Kidney epithelial cell (primary cell): ENCODE measurements at places on chromosomes 2 and 18.
A peak's percentile ranks its signal among the peaks of the same experiment; 100 is the strongest.

DNA sequence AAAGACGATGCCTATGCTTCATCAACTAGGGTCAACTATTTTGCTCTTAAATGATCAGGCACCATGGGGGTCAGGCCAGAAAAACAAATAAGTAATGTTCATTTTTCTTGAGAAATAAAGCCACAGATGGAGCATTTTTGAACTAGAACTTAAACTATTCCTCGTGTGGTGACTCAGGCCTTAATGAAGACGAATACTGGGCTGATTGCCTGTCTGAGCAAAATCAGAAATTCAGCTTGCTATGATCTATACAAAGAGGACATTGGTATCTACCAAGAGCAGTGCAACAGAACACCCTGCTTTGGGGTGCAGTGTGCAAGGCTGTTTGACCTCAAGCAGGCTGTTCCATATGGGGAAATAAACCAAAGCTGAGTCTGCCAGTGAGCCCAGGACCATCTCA lies 176.0 kb downstream of the NRP2 start:
- no peak for DNase-seq

- no peak for DNase-seq
Observed at GRCh38 chr18:49225160-49225559, 235.3 kb downstream of the DYM start.

- DNase-seq, result no peak
Observed at GRCh38 chr2:23661276-23662050, 265.5 kb downstream of the ATAD2B start.

DNA sequence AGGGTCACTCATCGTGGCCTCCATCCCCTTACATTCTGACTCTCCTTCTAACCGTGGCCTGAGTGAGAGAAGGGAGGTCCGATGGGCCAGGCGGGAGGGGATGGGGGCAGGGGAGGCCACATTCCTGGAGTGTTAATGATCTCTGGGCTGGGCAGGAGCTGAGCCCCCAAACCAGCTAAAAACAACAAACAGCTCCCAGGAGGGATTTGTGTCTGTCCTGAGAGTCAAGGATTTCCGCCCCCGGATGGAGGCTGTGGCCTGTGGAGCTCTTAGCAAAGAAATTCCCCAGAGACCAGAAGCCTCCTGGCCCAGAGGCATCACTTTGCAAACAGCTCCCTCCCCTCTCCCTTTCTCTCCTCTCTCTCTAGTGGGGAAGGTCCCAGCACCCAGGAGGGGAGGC lies 23.5 kb downstream of the EMX1 start:
- no peak for DNase-seq

DNA sequence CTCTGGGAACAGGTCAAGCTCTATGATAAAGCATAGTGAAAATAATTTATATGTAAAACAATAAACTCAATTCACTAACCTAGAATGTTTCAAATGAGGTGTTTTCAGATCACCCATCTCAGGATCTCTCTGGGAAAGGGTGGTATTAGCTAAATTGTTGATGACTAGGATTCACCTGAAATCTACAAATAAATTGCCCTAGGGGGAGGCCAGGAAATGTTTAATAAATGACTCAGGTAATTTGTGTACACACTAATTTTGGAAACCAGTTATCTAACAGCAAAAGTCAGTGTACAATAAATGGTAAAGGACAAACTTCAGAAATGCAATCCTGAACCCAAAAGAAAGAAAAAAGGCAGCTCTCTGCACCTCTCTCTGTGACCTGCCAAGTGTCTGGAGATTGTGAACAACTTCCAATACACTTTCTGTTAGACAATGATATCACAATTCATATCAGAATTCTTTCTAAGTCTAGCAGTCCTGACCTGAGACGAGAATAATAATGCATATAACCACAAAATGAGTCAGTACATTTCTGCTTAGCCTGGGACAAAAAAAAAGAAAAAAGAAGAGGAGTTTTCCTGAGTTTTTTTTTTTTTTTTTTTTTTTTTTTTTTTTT lies 760.0 kb downstream of the EPHA4 start:
- DNase-seq, result peak; percentile 32

- no peak for DNase-seq
Observed at GRCh38 chr2:55910077-55910476, 13.5 kb downstream of the EFEMP1 start.

DNA sequence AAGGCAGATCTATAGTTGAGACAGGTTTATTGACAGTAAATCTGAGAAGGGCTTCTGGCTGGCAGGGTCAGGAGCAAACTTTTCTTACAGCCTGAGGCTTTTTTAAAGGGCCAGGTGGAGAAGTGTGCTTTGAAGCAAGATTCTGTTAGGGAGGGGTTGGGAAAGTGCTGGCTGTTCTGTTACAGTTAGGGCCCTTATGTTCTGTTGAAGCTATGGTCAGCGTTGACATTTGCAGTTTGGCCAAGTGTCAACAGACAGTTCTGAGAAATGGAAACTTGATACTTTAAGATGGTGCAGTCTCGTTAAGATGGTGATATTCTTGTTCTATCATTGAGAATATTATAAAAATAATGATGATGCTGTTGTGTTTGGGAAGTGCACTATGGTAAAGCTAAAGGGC lies 154.2 kb downstream of the RDH14 start:
- no peak for DNase-seq

GRCh38 chr18:52933356-52933755 lies 593.4 kb downstream of the DCC start:
- DNase-seq, result no peak

DNA sequence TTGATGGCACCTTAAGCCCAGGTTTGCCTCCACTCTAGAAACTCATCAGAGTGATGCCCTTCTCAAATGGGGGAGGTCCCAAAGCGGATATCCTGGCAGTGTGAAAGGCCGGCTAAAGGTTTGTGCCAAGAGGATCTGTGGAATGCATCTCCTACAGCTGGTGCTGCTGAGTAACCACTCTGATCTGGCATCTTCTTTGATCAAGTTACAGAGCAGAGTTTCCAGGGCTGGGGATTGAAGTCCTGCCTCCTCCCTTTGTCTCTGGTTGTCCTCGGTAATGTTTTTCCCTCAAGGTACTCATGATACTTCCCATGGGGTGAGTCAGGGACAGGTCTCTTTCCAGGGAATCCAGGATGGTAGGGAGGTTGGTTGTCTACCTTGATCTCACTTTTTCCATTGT lies 24.6 kb downstream of the PRKRA start:
- no peak for DNase-seq

DNA sequence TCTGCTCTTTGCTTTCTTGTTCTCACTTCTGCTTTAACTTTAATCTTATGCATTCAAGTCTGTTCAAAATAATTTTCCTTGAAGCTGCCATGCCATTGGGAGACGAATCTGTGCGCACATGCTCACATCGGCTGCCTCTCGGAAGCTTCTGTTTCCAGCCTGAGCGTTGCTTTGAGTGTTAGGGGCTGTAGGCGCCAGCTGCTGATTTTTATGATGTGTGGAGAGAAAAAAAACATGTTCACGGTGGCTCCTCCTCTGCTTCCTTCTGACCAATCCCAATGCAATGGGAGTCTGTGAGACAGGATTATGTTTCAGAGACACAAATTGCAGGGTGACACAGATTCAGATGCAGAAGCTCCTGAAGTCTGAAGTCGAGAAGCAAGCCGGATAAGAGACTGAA lies at the start of gene MC4R:
TSS of gene MC4R (minus strand) at position 180 of the 400 bp plus-strand sequence. CDS start 426 bp downstream, outside the sequence.
- DNase-seq, result peak; percentile 67

GRCh38 chr2:68730828-68731227 lies 3.8 kb upstream of the ARHGAP25 start:
- DNase-seq, result no peak

DNA sequence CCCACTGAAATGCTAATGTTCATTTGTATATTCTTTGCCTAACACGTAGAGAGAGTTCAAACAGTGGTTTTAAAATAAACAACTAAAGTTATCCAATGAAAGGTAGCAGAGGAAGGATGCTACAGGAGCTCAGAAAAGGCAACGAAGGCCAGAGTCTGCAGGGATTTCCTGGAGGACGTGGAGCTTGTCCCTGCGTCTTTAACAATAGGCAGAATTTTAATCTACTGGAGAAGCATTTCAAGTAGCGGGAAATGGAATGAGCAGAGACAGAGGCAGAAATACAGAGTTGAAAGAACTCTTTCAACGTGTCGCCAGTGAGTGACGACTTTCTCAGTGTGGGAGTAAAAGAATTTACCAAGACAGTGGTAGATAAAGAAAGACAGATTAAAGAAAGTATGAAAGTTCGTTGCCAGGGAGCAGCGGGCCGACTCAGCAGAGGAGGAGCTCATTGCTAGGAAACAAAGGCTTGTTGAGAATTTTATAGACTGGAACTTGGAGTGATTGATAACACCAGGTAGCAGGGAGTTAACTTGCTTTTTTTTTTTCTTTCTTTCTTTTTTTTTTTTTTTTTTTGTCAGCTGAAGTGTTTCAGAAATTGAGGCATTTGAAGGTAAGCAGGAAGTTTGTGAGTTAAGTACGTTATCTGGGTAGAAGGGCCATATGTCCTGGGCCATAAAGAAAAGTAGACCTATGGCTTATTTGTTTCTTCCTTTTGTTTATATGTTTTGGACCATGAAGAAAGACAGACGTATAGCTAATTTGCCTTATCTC lies 625 bp upstream of the NBAS start:
- DNase-seq, result peak; percentile 39

DNA sequence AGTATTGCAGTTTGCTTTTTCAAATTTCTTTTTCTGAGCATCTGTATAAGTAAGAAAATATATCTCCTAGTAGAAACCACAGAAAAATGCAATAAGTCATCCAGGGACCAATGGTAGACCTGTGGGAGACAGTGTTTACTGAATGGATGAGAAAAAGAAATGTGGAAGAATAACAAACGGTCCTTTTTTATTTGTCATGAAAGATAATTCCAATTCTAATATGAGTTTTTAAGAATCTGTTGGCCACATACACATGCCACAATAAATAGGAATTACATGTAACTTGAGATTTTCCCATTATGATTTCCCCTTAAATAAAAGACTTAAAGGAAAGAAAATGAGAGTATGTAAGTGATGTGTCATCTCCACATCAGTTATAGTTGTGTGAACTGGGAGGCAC lies 107.7 kb upstream of the RAB27B start:
- DNase-seq, result no peak

- DNase-seq, result no peak
Observed at GRCh38 chr2:40740419-40740818, 288.5 kb upstream of the SLC8A1 start.

DNA sequence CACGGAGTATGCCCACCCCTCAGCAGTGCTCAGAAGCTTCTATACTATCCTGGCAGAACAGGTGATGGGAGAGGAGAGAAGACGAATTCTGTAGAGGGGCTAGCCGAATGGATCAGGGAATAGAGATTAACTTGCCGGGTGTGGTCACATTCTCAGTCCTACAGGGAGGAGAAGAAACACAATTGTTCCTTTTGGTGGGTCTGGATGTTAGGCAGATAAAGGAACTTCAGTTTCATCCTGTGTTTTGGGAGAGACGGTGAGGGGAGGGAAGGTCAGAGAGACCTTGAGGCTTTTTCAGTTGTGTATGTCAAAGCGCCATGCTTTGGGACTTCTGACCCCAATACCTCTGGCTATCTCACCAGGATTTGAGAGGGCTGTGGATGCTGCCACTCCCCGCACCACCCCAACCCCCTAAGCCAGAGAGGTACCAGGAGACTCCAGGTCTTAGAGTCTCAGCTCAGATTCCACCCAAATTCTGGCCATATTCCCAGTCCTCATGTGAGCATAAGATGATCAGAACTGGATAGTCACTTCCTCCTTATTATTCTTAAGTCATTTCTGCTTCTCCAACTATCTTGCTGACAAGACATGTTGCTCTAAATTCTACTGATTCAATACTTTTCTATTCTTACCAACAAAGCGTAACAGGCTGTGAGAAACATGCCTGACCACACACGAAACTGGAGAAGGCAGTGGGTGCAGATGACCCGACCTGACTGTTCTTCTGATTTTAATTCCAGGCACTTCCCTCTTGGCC lies 2.3 kb upstream of the TMEM37 start:
- no peak for DNase-seq

- DNase-seq, result no peak
Observed at GRCh38 chr2:168178520-168179324, 68.7 kb downstream of the STK39 start.
